NCI-H1417 (cell line): ENCODE measurements at places on chromosomes 16 and 17.
A peak's percentile ranks its signal among the peaks of the same experiment; 100 is the strongest.

DNA sequence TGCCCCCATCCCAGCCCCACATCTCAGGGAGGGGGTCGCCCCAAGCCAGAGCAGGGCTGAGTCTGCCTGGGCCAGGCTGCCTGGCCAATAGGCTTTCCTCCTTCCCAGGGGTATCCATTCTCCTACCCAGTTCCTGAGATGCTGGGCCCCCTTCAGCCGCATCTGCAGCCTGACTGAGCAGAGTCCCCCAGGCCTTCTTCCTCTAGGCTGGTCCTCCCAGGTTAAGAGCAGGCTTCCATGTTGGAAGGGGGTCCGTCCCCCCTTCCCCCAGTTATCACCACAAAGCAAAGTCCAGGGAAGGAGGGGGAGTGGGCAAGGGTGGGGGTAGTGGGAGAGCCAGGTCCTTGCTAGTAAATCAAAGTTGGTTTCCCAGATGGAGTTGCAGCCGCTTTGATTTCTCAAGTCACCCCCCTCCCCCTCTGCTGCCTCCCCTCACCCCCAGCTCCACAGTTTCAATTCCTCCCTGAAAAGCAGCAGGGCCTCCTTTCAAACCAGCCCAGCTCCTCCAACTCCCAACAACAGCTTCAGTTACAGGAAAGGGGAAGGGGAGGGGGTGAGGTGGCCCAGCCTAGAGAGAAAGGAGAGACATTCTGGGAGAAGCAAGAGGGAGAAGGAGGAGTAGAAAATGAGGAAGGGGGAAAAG, 9.5 kb upstream of the FZD2 start:
- no peak for DNase-seq

GRCh38 chr16:17225541-17225940, 245.2 kb downstream of the XYLT1 start:
- DNase-seq, result no peak

DNA sequence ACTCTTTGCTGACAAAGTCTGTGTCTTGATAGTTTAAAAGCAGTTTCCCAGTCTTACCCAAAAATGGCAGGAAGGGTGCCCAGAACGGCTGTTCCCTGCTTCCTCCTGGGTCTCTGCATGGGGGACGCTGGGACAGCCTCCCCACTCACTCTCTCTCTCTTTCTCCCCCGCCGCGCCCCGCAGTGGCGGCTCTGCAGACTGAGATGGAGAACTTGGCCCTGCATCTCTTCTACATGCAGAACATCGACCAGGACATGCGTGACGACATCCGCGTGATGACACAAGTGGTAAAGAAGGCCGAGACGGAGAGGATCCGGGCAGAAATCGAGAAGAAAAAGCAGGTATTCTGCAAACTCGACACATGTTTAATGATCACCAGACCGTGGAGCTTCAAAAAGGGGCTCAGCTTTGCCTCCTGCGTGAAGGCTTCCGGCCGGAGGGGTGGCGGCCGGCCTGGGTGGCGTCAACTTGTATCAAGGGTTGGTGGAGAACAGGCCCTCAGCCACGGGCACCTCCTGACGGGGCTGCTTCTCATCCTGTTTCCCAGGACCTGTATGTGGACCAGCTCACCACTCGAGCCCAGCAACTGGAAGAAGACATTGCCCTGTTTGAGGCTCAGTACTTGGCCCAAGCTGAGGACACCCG, 22.0 kb downstream of the CCDC40 start:
- DNase-seq, result no peak

DNA sequence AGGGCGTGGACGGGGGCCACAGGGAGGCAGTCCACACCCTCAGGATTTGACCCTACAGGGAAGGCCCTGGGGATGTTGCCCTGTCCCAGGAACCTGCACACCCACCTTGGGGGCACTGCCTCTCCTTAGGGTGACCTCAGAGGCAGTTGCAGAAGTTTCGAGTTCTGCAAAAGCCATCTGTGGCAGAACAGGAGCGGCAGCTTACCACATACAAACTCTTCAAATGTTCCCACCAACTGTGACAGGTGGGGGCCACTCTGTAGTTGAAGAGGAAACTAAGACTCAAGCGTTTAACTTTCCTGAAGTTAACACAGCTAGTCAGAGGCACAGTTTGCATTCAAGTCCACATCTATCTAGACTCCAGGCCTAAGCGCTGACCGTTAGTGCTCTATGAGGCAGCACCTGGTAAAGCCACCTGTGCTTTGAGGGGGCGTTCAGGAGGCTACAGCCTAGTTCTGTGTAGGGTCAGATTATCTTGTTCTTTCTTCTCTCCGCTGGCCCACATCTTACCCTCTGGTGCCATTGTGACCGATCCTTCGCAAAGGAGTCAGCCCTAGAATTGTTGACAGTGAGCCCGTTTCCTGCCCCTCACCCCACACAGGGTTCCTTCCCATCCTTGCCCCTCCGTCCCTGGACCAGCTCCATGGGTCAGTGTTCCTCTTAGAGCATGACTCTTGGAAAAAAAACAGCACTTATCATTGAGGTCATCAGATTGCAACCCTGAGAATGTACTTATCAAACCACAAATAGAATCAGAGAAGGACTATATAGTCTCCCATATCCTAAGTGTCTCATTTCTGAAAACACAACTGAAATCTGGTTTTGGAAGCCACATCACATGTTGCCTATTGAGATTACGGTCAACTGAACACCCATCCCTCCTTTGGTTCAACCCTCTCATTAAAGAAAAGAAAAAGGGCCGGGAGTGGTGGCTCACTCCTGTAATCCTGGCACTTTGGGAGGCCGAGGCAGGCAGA, 45.4 kb downstream of the CDH1 start:
- no peak for DNase-seq

- peak; percentile 72 for DNase-seq
These were observed 17.7 kb downstream of the PSMD11 start for GRCh38 chr17:32461853-32462617.

GRCh38 chr17:17813055-17813724, 23.6 kb downstream of the SREBF1 start:
- DNase-seq, result no peak
